NAMALWA (cell line): ENCODE measurements at places on chromosomes 16 and 17.

DNA sequence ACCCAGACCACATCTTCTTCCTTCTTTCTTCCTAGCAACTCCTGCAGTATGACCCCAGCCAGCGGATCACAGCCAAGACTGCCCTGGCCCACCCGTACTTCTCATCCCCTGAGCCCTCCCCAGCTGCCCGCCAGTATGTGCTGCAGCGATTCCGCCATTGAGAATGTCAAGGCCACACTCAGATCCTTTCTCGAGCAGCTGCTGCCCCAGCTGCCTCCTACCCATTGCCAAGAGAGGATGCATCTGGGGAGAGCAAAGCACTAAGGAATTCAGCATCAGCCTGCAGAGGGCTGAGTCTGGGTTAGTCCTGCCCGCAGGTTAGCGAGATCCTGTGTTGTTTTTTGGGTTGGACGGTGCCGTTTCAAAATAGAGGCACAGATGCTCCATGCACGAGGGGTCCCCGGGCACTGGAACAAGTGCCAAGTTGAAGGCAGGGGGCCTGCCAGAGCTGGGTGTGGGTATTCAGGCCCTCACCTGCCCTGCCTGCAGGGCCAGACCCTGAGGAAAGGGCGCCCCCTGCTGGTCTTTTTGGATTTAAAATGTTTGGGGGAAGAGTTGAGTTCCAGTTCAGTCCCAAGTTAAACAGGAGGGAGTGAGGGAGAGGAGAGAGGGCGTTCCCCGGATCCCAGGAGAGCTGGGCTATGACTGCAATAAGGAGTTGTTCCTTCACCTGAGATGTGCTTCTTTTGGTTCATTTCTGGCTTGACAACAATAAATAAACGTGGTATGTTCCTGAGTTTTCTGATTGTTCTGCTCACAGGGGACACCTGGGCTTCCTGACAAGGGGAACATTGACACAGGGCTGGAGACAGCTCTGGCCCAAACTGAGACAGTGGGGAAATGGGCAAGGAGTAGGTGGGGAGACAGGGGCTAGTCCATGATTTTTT lies 4.9 kb downstream of the CDK3 start:
- DNase-seq, result peak; percentile 84

DNA sequence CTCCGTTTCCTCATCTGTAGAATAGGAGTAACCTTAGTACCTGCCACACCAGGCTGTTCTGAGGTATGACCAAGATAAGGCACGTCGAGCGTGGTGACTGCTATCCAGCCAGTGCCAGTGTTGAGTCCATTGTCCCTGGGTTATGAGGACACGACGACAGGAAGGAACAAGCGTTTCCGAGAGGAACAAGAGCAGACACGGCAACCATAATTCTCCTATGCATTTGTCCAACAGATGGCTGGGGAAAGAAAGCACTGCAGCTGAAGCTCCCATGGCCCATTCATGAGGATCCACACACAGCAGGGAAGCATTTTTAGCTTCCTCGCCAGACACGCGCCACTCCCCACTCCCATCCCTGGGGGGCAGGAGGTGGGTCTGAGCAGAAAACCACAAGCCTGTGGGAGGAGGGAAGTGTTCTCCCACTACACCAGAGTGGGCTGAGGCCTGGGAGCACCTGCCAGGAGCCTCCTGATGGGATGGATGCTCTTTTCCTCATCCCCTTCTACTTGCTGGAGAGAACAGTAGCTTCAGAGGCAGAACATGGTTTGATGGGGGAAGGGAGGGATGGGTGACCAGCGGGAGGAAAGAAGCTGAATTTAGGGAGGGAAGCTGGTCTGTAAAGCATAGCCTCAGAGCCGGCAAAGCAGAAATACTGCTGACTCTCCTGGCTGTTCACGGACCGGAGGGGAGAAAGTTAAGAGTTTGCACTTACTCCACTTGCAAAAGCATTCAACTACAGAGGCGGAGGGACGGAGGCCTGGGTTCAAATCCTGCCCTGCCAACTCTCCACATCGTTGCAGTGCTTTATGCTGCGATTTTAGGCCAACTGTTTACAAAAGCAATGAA lies 2.7 kb downstream of the COTL1 start:
- DNase-seq, result no peak

GRCh38 chr16:89279666-89280481 lies 62.4 kb downstream of the ZNF778 start:
- no peak for DNase-seq

DNA sequence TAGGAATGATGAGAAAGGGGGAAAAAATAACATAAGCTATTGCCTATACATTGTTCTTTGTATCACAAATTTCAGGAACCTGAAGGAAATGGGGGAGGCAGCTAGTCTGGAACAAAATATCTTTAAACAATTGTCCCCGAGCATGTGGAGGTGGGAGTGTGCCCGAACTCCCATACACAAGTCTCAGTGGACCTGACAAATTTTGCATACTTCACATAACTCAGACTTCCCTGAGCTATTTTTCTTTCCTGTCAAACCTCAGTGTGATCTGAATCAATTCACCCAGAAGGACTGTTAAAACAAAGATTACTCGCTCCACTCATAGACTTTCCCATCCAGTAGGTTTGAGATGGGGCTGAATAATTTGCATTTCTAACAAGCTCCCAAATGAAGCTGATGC lies 1.6 kb upstream of the XPO6 start:
- no peak for DNase-seq

- no peak for DNase-seq
These were observed 278.3 kb upstream of the IRX3 start for GRCh38 chr16:54564841-54565240.

GRCh38 chr17:34670618-34671017 lies 91.2 kb downstream of the TMEM132E start:
- DNase-seq, result no peak

- no peak for DNase-seq
These were observed 50.7 kb upstream of the ADORA2B start for GRCh38 chr17:15894258-15894657.

DNA sequence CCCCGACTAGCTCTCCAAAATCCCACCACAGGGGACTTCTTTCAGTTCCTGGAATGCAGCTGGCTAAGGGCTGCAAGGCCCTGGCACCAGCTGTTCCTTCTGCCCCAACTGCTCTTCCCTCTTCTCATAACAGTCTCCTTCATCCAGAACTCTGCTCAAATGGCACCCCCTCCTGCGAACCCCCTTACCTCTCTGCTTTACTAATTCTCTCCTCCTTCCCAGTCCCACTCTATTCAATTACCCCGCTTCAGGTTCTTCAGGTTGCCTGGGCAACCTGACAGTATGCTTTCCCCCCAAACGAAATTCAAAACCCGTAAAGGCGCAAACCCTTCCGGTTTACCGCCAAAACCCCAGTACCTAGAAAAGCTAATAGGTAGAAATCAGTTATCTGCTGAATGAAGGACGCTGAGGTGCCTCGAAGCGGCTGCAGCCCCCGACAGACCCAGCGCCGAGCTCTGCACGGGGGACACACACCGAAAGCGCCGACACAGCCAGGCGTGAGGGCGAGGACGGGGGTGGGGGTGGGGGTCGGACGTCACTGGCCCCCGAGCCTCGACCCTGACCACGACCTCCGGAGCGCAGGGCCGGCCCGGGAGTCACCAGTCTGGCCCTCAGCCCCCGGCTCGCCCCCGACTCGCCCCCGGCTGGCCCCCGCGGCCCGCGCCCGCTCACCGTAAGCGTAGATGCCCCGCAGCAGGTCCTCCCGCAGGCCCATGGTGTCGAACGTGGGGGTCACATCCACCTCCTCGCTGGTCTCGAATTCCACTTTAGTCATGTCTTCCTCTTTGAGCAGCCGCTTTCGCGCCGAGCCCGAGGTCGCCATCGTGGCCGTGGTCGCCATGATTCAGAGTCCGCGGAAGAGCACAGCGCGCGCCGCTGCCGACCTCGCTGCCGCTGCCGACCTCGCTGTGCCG lies 550 bp downstream of the EIF4A3 start:
- peak; percentile 50 for DNase-seq

- DNase-seq, result peak; percentile 46
These were observed 3.2 kb downstream of the ACSF3 start for GRCh38 chr16:89096768-89097391.

DNA sequence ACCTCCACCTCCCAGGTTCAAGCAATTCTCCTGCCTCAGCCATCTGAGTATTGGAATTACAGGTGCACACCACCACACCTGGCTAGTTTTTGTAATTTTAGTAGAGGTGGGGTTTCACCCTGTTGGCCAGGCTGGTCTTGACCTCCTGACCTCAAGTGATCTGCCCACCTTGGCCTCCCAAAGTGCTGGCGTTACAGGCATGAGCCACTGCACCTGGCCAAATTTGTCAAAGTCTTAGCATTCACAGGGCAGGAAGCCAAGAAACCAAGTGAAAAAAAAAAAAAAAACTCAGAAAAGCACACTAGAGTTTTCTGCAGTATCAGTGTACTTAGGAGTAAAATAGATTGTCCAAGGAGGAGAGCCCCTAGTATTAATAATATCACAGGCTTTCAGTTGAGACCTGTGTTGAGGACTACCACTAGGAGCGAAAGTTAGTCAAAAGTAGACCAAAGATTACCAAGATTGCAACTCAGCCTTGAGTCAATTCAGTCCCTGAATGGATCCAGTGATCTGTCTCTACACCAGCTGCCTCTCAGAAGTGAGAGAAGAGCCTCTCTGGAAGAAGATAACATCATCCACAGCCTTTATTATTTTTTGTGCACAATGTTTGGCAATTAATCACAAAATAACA lies 159.7 kb downstream of the CEP112 start:
- DNase-seq, result no peak

DNA sequence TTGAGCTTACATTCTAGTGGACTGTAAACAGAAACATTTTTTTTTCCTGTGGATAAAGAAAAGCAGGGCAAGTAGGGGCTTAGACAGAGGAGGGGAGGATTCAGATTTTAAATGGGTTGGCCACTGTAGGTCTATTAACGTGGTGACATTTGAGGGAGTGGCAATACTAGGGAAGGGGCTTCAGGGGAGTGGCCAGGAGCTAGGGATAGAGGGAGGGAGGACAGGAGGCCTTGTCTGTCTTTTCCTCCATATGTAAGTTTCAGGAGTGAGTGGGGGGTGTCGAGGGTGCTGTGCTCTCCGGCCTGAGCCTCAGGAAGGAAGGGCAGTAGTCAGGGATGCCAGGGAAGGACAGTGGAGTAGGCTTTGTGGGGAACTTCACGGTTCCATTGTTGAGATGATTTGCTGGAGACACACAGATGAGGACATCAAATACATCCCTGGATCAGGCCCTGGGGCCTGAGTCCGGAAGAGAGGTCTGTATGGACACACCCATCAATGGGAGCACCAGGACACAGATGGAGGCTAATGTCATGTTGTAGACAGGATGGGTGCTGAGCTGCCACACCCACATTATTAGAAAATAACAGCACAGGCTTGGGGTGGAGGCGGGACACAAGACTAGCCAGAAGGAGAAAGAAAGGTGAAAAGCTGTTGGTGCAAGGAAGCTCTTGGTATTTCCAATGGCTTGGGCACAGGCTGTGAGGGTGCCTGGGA lies 6.5 kb upstream of the HBM start:
- no peak for DNase-seq

- no peak for DNase-seq
These were observed 34.4 kb downstream of the WDR59 start for GRCh38 chr16:74950511-74950910.

GRCh38 chr17:19928299-19928698 lies 49.3 kb downstream of the AKAP10 start:
- no peak for DNase-seq

GRCh38 chr17:70478902-70479301 lies 309.6 kb downstream of the KCNJ2 start:
- no peak for DNase-seq

DNA sequence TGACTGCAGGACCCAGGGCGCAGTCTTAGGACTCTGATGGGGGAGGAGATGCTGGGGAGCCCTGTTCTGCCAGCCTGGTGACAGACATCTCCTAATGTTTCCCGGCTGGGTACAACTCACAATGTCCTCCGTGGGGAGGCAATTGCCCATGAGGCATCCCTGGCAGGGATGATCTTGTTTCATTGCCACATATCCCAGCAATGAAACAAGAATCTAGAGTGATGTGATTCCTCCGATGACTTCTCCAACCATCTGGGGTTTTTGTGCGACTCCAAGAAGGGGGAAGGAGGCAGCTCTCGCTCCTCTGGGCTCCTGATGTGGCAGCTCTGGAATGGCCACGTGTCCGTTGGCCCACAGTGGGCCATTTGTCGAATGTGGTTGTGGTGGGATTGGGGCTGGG lies 255.8 kb downstream of the SEC14L1 start:
- DNase-seq, result no peak

DNA sequence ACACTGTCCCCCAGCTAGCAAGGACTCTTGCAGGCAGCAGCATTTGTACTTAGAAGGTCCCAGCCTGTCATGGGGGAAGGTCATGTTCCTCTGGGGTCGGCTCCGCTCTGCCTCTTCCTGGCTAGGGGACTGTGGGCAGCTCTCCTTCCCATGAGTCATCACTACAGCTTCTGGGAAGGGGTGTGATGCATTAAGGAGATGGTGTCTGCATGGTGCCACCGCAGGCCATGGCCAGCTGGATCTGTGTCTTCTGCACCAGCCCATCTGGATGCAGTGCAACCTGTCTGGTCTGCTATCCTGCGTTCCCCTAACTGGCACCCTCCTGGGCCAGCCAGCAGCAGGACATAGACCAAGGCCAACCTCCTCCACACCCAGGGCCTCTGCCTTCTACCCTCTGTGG lies 6.3 kb downstream of the STARD3 start:
- DNase-seq, result no peak

GRCh38 chr17:63768433-63768832 lies 5.0 kb downstream of the CCDC47 start:
- DNase-seq, result no peak

GRCh38 chr17:2175294-2175628 lies 120.4 kb downstream of the HIC1 start:
- DNase-seq, result no peak

GRCh38 chr16:46836534-46837530 lies 5.9 kb upstream of the C16orf87 start:
- no peak for DNase-seq

- no peak for DNase-seq
These were observed 193.8 kb upstream of the CACNG3 start for GRCh38 chr16:24062270-24062817.

DNA sequence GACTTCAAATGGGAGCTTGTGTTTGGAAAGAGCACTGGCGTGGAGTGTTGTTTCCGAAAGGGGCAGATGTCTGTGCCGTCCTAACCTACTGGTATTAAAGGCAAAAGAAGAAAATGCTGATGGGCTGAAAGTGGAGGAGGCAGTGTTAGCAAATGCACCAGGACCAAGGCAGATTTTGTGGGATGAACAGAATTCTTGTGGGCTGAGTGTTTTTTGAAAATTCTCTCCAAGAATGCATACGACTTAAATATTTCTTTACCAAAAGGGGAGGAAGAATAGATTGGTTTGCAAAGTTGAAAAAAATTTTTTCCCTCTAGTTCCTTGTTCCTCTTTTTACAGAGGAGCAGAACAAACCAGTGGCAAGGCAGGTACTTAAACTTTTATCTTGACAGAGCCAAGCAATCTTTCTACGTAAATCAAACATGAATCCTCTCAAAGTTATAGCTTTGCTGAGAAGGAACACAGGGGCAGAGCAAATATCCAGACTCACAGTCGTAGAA lies 16.8 kb downstream of the MARCHF10 start:
- no peak for DNase-seq

- peak; percentile 95 for DNase-seq
These were observed 1.5 kb upstream of the FBXL19 start for GRCh38 chr16:30921748-30922419.
